Stimulated activated CD8-positive, alpha-beta memory T cell treated with anti-CD3 and anti-CD28 coated beads, Interleukin-4, amount 100 ng/mL, for 1 hour (primary cell): ENCODE measurements at places on chromosomes 12 and 14.

DNA sequence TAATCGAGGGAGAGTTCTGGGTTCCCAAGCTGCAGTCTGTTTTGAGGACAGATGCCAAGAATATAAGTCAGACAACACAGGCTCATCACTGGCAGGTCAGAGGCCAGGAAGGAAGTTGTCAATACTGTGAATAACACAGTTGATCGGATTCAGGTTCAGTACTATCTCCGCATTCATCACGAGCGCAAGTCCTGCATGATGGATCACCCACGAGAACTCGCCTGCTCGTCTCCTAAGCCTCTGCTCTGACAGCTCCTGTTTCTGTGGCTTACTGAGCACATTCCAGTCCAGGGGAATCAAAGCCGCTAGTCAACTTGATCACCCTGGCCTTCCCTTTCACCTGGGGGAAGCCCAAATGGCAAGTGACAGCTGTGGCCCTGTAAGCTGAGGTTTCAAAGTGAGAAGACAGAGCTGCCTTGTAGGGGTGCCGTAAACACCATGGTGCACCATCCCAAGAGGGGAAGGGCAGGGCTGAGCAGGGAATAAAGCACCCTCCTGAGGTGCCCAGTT is 60.1 kb upstream of the DICER1 start:
- no peak for DNase-seq

- DNase-seq, result no peak
Measured at GRCh38 chr12:99706736-99707473, 59.4 kb downstream of the GARIN6 start.

DNA sequence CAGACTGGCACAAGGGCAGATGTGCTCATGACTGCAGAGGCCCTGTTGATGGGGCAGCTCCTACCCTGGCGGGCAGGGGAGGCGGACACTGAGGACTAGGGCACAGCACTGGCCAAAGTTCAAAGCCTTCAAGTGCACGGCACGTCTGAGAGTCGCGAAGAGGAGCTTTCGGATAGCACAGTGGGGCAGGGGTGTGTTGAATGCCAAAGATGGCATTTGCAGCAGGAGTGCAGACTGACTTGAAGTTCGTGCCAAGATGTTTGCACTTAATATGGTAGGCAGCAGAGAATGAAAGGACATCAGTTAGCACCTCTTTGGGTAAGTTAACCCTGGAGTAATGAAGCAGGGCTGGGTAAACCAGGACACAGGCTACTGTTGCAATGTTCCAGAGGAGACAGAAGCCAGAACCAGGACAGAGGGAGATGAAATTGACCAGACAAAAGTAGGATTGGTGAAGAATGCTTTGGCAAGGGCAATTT is 6.7 kb upstream of the EML1 start:
- no peak for DNase-seq

DNA sequence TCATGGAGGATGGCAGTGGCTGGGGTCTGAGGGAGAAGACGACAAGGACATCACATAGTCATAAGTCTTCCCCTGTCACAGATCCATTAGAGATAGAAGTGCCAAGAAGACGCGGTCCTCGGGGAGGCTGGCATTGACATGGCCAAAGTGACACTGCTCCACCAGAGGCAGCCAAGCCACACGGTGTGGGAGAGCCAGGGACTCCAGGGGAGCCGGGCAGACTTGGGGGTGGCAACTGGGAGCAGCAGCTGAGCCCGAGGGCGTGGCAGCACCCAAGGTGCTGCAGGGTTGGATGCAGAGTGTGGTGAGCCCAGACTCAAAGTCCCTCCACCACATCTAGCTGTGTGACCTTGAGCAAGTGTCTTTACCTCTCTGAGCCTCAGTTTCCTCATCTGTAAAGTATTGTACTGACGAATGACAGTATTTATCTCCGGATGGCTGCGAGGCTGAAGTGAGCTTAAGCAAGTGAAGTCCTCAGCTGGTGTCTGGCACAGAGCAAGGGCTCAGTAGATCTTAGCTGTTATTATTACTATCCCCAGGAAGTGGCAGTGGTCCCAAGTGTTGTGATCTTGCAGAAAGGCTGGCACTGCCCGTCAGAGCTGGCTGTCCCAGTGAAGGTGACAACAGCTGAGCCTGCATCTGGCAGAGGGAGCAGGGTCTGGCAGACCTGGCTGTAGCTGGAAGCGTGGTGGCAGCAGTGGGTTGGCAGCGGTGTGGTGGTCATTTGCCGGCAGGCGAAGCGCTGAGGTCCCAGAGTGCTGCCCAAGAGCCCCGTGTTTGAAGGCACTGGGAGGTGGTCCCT is 54.9 kb downstream of the ZNF664 start:
- DNase-seq, result no peak

GRCh38 chr12:127881371-127882140 is 385.4 kb upstream of the TMEM132C start:
- no peak for DNase-seq

DNA sequence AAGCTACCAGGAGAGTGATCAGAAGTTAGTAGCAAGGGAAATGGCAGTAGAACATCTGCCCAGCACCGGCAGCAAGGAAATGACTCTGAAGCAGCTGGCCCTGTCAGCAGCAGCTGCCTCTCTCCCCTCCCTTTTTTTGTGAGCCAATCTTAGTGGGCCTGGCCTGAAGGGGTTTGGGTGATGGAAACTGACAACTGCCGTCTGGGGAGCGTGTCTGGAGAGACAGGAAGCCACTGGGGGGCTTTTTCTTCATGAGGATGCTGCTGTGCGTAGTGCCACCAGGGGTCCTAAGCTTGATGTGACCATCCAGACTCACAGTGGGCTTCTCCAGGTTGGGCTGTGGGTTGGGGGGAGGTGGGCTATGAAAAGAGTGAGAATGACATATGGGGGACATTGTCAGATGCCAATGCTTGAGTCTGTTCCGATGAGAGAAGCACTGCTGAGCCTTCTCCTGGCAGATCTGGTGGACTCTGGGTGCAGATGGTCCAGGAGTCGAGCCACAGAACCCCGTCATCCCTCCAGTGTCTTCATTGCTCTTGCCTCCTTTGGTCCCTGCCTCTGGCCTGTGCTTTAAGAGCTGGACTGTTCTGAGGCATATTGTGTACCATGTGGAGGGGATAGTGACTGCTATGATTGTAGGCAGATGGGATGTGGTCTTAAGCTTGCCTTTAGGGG is 87.6 kb upstream of the HIF1A start:
- DNase-seq, result no peak

DNA sequence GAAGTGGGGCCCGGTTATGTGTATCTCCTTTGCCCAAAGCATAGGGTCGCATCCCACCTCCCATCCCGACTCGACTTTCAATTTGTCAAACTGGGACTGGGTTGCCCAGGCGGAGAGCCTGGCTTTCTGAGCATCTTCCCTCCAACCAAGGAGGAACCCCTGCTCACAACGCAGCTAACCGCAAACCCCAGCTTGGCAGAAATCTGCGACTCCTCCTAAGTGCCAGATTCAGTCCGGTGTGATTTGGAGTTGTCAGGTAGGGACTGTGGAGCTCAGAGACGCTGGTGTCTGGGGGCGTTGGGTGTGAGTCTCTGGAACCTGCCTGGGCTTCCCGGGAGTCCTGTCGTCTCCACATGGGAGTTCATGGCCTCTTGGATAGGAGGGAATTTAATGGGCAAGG is 1126.7 kb downstream of the AACS start:
- DNase-seq, result no peak

- no peak for DNase-seq
Measured at GRCh38 chr12:12195516-12195915, 71.3 kb downstream of the LRP6 start.

GRCh38 chr12:27810756-27811155 is 30.7 kb upstream of the MANSC4 start:
- no peak for DNase-seq

- no peak for DNase-seq
Measured at GRCh38 chr14:37590428-37591139, 4.5 kb downstream of the FOXA1 start.

DNA sequence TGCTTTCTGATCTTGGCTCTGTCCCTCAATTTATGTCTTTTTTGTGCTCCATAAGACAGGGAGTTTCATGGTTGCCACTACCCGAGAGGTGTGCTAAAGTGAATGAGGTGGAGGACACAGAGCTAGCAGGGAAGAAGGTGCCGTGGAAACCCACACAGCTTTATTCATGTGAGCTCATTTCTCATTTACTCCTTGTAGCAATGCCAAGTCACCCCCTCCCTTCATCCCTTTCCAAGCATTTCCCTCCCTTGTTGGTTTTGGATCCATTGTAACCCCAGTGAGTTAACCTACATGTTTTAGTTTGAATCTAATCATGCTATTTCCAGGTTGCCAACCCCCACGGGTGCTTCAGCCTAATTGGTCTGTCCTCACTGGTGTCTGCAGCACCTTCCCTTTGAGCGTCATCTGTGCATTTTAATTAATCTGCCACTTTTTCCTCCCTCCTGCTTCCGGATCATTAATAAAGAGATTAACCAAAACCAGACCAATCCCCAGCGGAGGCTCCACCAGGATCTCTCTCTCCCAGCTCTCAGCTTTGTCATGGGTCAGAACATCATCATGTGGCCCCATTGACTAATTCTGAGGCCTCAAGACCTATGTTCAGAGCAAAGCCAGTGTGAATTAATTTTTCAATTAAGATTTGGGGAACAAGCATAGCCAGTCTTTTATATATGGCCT is 56.2 kb downstream of the NTF3 start:
- DNase-seq, result no peak

DNA sequence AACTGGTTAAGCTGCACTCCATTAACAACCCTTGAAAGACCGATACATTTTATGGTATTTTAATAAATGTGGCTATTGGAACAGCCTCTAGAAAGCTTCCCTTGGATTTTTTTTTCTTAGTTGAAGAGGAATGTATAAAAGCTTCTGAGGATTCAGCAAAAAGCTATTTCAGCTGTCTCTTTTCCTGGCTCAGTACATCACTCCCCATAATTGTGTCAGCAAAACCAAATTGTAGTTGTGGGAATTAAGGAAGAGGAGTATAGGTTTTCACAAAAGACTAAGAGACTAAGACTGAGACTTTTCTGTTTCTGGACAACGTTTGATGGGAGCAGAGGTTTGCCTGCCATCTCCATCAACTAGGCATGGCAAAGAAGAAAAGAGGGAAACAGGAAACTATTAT is 106.5 kb downstream of the C12orf50 start:
- no peak for DNase-seq

DNA sequence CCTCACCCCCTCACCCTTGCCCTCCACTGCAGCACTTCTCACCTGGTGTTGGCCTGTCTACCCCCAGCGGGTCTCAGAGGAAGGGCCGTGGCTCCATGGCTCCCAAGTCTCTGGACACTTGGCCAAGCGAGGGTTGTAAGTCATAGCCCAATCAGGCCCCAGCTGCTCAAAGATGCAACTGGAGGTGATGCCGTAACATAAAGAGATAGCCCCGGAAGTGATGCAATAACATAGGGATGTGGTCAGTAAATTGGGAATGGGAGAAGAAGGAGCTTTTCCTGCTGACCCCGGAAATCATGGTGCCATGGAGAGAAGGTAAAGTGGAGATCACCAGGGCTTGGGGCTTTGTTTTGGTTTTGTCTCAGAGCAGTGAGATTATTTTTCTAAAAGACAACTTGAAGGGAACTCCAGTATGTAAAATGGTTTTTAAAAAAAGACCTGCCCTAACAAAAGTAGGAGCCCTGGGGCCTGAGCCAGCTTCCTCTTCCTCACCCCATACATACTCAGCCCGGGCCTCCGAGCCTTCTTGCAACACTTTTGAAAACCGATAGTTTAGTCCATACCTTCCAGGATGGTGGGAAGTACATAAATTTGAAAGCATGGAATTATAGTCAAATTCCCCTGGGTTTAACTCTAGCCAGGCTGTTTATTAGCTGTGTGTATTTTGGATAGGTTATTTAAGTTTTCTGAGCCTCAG is 212.5 kb downstream of the CRADD start:
- DNase-seq, result no peak

DNA sequence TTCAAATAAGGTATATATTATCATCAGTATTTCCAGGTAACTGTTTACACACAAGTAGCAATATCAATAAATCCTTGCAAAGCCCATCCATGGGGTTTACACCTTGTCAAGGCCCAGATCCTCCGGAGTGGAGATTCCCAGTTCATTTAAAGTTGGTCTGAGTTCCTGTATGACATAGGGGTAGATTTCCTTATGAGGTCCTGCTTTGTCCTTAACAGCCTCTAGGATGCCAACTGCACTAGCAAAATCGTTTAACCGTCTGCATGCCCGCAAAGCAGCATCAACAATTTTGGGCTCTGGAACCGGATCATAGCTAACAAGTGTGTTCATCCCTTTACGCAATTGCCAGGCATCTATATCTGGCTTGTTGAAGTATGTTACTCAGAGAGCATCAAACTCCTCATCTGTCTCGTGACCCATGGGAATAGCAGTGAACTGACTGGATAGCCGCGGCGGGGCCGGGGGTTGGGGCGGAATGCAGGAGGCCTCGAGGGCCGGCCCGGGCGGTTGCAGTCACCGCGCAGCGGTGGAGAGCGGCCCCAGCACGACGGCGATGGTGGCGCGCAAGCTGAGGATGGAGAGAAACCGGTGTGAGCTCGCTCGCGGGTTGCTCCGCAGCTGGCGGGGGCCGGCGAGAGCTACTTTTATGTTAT is 30.6 kb upstream of the FBXO34 start:
- DNase-seq, result no peak

DNA sequence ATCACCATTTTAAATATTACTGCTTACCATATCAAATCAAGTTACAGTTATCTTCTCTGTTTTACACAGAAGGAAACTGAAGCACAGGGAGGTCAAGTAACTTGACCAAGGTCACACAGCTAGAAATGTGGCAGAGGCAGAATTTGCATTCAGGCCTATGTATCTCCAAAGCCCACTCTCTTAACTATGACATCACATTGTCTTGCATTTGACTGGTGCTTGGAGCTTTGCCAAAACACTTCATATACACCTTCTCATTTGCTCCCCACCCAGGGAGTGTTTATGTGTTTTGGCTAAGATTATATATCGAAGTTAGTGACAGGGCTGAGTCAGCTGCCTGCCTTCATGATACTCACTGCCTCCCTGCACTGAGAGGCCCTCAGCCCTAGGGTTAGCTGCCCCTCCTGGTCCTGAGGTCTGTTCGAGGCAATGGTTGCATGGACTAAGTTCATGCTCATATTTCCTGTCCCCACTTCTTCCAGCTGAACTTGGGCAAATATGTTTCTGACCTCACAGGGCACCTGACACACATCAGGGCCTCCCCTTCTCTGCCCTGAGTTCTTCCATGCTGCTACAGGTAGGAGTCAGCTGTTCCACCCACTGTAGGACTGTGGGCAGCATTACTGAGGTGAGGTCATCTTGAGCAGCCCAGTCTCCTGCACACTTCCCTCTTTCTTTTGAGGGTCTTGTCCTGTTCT is 1.8 kb downstream of the GALNT6 start:
- no peak for DNase-seq

DNA sequence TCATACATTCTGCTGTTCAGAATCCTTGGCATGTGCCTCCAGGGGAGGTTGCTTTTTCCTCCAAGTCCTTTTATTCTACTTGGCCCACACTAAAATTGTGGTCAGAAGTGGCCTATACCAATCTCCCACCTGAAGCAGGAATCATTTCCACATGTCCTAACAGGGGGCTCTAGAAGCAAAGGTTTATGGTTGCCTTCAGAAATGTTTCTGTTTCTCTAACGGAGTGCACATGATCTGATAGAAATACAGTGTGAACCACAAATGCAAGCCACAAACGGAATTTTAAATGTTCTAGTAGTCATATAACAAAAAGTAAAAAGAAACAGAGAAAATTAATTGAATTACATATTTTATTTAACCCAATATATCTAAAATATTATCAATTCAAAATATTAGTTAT is 4.0 kb downstream of the PTGER2 start:
- DNase-seq, result no peak
